T1000 (cell line): ENCODE measurements at places on chromosomes 4 and X.

DNA sequence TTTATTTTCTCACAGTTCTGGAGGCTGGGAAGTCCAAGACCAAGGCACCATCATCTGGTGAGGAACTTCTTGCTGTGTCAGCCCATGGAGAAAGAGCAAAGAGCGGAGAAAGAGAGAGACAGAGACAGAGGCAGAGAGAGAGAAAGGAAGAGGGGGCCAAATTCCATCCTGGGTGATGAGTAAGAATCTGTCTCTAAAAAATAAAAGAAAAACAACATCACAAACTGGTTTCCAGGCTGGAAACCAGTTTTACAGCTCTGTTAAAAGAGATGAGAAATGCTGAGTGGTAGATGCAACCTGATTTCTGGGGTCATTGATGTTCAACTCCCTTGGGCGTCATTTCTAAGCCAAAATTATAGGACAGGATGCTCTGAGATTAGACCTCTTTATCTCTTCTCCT, 72.9 kb downstream of the SHOX start:
- DNase-seq, result no peak

DNA sequence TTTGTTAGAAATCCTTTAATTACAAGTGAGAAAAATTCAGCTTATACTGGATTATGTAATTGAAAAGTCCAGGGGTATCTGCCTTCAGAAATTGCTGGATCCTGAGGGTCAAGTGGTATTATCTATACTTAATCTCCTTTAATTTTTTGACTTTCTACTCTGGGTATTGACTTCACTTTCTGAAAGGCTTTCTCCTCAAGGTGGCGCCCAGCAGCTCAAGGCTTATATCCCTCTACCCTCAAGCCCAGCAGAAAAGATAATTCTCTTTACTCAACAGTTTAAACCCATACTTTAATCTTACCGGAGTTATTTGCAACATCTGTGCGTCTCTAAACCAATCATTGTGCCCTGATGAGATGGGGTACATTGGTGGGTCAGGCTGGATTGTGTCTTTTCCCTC, 129.5 kb downstream of the LARP7 start:
- no peak for DNase-seq

DNA sequence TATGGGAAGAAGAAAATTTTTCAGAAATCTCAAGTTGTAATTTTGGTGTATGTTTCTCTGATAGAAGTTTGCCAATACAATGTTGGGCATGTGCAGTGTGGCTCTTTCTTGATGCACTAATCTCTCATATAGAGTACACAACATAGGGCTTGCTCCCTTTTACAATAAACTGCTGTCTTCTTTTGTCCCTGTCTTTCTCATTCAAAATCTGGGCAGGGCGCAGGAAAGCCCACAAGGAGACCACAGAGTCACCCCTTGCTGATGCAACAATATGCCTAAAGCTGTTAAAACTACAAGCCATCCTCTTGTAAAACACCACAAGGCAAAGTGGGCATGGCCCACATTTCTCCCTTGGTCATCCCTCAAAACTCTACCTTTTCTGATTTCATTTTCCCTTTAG, 63.4 kb upstream of the TBC1D9 start:
- no peak for DNase-seq

GRCh38 chrX:68828740-68829581, at the start of gene EFNB1:
Gene EFNB1 (plus strand): TSS chrX:68829021. CDS start chrX:68829777, 756 bp downstream.
- DNase-seq, result peak; percentile 85

DNA sequence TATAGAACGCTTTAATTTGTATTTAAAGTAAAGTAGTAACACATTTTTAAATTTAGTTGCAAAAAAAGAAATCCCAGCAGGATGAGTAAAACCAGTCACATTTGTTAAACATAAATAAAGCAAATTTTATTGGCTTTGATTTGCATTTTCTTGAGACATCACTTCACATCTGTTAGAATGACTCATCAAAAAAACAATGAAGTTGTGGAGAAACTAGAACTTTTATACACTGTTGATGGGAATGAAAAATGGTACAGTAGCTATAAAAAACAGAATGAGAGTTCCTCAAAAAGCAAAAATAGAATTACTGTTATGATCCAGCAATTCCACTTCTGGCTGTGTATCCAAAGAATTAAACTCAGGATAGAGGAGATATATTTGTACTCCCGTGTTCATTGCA, 454.0 kb upstream of the KLHL4 start:
- no peak for DNase-seq

DNA sequence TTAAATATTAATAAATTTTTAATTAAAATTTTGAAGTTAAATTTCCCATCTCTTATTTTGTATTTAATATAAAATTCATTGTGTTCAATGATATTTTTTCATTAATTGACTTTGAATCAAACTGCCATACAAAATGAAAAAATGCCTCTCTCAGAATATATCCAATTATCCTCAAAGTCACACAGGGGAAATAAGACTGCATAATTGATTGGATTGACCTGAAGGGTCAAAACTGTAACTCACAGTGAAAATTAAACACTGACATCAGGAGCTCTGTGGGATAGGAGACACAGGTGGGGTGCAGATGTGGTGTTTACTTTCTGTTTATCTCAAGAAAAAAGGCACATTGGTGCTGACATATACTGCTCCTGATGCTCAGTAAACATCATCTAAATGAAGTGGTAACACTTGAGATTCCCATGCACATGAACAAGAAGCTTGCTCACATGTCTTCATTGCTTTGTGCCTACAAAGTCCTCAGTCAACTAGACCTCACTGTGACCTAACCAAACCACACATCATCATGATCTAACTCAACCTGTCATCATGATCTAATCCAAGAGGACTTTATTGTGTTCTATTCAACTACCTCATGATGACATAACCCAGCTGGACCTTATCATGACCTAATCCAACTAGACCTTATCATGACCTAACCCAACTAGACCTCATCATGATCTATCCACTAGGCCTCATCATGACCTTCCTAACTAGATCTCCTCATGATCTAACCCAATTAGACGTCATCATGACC, 83.7 kb downstream of the DHRSX start:
- DNase-seq, result no peak

- DNase-seq, result no peak
These were observed 64.3 kb downstream of the RASL11B start for GRCh38 chr4:52926196-52926974.

GRCh38 chr4:100261346-100261745, 71.1 kb upstream of the DDIT4L start:
- no peak for DNase-seq

- no peak for DNase-seq
These were observed 16.1 kb upstream of the AMBN start for GRCh38 chr4:70575964-70576363.

DNA sequence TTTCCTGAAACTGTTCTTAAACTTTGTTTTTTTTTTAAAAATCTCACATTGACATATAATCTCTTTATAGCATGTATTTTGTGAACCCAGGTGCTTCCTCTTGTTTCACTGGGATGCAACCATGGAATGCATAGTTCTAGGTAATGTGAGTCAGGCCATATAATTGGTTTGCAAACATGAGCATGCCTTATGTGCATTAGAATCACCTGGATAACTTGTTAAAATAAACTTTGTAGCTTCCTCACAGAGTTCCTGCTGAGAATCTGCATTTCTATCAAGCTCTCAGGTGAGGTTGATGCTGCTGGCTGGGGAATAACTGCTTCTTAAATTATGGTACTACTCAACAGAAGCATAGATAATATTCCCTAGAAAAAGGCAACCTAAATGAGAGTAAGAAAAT, 940.3 kb upstream of the LCORL start:
- no peak for DNase-seq

DNA sequence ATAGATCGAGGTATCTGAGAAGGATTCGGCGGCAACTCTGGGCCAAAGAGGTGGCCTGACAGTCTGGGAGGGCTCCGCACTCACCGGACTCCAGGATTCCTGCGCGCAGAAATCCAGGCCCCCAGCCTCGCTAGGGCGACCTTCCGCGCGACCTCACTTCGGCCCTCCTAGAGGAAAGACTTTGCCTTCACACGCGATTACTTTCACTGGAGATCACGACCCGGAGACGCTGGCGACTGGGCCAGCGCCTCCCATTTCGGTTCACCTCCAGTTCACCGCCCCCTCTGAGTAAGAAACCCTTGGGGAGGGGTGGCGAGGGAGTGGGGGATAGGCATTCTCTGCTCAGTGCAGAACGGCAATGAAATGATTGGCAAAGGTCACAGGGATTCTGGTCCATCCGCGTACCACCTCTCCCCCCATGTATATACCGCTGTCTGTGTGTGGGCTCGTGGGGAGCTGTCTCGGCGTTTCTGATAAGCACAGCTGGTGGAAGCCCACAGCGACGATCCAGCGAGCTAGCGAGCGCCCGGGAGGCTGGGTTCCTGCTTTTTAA, 2.5 kb downstream of the POU3F4 start:
- DNase-seq, result no peak

DNA sequence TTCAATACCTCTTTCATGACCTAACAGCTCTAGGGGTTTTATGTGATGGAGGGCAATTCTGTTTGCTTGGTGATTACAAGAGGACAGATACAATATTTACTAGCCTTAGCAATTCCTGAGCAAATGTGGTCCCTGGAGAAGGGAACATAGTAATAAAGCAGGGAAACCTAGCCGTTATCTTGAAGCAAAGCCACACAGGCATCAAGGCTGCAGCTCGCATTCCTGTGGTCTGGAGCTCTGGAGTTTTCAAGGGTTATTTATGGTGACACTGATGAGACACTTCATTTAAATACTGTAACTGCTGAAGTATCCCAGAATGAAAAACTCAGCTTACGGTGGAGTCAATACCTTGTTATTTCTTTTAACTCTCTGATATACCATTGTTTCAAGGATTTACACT, 66.8 kb downstream of the AFF2 start:
- peak; percentile 0 for DNase-seq

DNA sequence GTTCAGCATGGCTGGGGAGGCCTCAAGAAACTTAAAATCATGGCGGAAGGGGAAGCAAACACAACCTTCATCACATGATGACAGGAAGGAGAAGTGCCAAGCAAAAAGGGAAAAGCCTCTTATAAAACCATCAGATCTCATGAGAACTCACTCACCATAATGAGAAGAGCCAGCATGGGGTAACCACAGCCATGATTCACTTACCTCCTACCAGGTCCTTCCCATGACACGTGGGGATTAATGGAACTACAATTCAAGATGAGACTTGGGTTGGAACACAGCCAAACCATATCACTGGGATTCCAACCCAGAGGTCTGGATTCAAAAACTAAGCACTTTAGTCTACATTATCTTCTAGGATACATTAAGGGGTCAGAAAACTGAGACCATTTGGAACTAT, 609.6 kb upstream of the SPANXN1 start:
- DNase-seq, result no peak

- no peak for DNase-seq
These were observed 89.1 kb downstream of the LARP7 start for GRCh38 chr4:112726041-112726440.

- peak; percentile 47 for DNase-seq
These were observed 215.6 kb upstream of the GYPA start for GRCh38 chr4:144355811-144356757.

DNA sequence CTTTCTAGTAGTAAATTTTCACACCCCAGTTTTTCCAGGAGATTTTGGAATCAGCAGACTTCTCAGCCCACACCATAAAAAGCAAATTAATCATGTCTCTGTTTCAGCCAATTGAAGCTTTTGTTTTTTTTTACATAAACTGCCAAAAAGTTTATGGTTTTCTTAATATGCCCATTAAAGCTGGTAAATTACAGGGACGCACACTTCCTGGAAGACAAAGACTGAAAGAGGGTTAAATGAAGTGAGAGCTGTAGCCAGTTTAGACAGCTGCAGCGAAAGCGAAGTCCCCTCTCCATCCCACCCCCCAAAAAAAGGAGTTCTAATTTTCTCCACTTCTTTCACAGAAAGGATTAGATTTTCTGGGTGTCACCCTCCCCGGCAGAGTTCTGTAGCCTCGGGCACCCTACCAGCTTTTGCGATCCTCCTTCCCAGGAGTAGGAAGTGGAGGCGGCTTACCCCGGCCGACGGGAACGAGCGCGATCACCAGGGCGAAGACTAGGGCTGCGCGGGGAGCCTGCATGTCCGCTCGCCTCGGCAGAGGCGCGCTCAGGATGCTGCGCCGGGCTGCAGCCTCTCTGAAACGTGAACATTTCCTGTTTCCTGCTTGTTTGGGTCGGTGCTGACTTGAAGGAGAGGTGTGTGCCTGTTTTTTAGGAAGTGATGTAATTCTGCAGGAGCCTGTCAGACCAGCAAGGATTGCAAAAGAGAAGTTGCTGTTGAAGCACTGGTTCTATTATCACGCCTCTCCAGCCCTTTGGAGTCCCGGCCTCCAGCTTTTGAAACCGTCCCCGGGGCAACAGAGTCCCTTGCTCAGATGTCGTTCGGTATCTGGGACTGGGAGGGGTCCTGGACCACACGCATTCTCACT, at the start of gene TMEM154:
Gene TMEM154 (minus strand): TSS at position 584 of the 868 bp plus-strand sequence. CDS start 64 bp downstream, at position 520.
- DNase-seq, result no peak

- no peak for DNase-seq
These were observed 65.7 kb upstream of the SLITRK2 start for GRCh38 chrX:145751943-145752342.

- DNase-seq, result no peak
These were observed 8.3 kb upstream of the MAP7D3 start for GRCh38 chrX:136259543-136259942.

- DNase-seq, result no peak
These were observed 140.6 kb downstream of the STK32B start for GRCh38 chr4:5191831-5192230.
